ENCODE measurements at places on chromosomes 6 and 20.
A peak's percentile ranks its signal among the peaks of the same experiment; 100 is the strongest.

DNA sequence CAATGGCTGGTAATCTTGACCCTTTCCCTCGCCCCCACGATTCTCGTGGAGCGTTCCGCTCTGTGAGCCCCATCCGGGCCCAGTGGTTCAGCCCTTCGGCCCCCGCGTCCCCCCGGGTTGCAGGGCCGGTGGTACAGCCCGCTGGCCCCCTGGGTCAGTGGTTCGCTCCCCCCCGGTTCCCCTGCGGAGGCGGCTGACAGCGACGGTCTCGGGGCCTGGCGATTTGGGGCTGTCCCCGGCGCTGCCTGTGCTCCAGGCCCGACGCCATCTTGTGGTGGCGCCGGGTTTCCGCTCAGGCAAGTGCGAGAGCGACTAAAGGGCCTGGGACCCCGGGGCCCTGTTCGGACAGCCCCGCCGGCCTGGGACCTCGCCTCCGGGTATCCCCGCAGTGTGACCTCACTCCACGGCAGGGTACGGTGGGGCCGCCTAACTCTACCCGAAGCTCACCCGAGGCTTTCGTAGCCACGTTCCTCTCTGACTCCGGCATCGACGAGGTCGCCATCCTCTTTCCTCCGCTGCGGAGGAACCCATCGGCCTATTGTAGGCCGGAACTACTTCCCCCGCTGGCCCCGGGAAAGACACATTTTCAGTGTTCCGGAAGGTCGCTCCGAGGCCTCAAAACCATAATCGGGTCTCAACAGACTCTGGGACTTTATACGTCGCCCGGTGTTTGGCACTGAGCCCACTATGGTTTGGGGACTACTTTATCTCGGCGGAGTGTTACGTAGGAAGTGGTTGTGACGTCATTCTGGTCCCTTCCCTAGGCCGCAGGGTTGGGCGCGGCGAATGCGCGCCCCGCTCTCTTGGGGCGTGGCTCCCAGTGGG is at the start of gene ZNF335:
TSS of gene ZNF335 (minus strand) at position 529 of the 825 bp plus-strand sequence. CDS start 793 bp downstream, outside the sequence.
- DNase-seq, result peak; percentile 98

DNA sequence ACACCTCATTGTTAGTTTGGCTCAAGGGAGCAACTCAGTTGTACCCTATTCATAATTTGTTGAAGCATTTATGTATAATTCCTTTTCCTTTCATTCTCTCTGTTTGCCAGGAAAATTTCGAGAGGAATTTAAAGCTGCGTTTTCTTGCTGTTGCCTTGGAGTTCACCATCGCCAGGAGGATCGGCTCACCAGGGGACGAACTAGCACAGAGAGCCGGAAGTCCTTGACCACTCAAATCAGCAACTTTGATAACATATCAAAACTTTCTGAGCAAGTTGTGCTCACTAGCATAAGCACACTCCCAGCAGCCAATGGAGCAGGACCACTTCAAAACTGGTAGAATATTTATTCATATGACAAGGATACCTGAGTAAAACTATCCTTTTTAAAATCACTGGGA is 45.2 kb upstream of the GFRAL start:
- DNase-seq, result no peak

DNA sequence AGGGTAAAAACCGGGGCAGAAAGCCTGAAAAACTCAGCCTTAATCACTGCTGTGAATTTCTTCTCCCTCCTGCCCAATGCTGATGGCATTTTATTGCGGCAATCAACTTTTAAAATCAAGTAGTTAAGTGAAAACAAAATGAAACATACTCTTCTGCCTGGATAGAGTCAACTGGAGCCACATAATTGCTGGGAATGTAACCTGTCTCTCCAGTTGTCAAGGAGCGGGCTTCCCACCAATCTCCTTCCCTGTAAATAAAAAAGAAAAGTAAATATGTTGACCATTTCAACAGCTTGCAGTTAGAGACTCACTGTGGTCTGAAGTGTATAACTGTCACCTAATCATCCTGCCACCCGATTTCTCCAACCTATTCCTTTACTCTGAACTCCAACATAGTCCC is 102.1 kb upstream of the TRAF3IP2 start:
- no peak for DNase-seq

DNA sequence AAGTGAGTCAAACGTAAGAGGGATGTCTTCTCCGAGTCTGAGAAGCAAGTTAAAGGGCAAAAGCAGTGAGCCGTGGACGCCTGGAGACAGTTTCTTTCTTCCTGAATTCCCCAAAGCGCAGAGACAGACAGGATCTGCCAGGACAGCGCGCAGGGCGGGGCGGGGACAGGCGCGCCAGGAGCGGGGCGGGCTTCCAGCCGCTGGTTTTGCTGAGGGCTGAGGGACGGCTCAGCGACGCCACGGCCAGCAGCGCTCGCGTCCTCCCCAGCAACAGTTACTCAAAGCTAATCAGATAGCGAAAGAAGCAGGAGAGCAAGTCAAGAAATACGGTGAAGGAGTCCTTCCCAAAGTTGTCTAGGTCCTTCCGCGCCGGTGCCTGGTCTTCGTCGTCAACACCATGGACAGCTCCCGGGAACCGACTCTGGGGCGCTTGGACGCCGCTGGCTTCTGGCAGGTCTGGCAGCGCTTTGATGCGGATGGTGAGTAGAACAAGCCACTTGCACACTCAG is at the start of gene SCGN:
TSS of gene SCGN (plus strand) at position 209 of the 509 bp plus-strand sequence. CDS start at position 398, 189 bp downstream.
- peak; percentile 67 for DNase-seq

DNA sequence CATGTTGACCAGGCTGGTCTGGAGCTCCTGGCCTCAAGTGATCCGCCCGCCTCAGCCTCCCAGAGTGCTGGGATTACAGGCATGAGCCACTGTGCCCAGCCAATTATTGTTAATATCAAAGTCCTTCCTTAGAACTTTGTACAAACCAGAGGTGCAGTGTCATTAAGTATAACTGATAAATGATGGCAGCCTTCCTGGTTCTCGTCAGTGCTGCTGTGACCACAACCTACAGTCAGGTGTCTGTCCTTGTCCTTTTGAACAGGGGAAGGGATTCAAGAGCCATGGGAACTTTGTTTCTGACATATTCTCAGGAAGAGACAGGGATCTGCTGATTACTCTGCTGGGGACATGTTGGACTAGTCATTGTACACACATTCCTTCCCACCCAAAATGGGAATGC is 103.2 kb upstream of the TIAM2 start:
- DNase-seq, result no peak

DNA sequence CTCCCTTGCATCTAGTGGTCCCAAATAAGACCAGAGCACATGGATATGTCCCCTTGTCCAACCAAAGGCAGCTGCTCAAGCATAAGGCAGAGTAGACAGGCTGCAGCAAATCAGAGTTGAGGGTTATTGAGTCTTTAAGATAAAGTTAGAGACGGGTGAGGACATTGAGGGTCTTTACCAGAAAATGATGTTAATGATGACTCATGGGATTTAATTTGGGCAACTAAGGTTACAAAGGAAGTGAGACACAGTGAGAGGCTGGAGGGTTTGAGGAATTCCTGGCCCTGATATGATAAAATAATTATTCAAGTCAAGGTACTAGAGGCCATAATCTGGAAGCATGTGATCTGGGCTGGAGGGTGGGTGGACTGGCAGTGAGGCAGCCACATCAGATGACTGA is 133.6 kb downstream of the ALDH8A1 start:
- no peak for DNase-seq

- DNase-seq, result no peak
Measured at GRCh38 chr6:5462856-5463255, 201.5 kb downstream of the FARS2 start.

- DNase-seq, result peak; percentile 74
Measured at GRCh38 chr6:129709196-129709768, 695 bp downstream of the ARHGAP18 start.

DNA sequence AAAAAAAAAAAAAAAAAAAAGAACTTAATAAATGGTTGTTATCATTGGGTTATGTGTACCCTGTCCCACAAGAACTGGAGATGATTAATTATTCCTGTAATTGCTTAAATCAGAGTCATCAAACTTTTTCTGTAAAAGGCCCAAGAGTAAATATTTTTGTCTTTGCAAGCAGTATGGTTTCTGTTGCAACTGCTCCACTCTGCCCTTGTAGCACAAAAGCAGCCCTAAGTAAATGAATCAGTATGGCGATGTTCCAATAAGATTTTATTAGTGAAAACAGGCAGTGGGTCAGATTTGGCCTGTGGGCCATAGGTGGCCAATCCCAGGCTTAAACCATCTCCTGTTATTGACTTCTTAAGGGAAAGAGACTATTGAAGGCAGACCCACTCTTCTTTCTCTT is 252.7 kb downstream of the TSHZ2 start:
- peak; percentile 68 for DNase-seq

DNA sequence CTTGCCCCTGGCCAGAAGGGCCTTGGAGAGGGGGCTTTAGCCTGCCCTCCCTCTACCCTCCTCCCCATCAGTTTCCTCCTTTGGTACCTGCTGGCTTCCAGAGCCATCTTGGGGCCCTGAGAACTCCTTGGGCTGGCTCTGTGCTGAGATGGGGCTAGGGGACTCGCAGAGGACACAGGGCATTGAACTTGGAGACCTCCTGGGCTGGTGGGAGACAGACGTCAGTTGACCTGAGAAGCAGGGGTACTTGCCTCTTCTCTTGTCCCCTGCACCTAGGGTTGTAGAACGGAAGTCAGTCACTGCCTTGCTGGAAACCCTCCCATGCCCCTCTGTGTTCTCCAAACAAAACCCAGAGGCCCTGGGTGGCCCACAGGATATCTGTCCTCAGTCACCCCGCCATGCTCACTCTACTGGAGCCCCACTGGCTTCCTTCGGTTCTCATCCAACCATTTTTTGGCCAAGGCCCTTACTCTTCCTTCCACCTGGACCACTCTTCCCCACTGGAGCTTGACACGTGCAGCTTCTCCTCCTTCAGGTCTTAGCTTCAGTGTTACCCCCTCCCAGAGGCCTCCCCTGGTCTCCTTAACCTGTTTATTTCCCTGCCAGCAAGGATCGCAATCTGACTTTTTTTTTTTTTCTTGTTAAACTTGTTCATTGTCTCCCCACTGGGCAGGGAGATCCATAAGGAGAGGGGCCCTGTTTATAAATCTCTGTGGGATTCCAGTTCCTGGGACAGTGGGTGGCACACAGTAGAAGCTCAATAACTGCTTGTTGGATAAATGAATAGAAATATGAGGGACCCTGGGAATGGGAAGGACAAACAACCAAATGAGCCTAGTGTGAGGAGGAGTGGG is 971 bp downstream of the RBCK1 start:
- DNase-seq, result no peak

- no peak for DNase-seq
Measured at GRCh38 chr6:167811040-167811439, 15.7 kb upstream of the AFDN start.

GRCh38 chr6:115468272-115469005 is 592.3 kb downstream of the FRK start:
- no peak for DNase-seq

- peak; percentile 39 for DNase-seq
Measured at GRCh38 chr6:101926149-101926925, 532.8 kb downstream of the GRIK2 start.

- DNase-seq, result no peak
Measured at GRCh38 chr6:135710042-135710441, 141.5 kb upstream of the PDE7B start.

GRCh38 chr20:51497542-51498467 is 44.7 kb downstream of the NFATC2 start:
- DNase-seq, result no peak

- DNase-seq, result no peak
Measured at GRCh38 chr6:35062676-35063574, 78.2 kb downstream of the TCP11 start.

GRCh38 chr20:50281831-50282591 is 91.4 kb downstream of the CEBPB start:
- no peak for DNase-seq

- DNase-seq, result peak; percentile 6
Measured at GRCh38 chr20:896501-897025, 19.6 kb downstream of the ANGPT4 start.

DNA sequence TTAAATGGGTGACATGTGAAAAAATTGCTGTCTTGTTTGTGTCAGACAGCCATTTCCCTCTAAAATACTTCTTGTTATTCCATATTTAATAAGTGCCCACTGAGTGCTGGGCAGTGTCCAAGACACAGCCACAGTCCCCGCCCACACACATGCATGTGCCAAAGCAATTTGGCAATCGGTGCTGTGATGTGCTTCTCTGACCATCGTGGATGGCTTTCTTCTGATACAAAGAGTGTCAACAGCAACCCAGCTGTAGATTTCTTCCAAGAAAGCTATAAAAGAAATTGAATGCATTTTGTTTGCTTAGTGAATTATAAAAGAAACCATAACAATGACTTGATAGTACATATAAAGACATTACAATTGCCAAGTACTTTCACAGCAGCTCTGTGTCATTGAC is 140.5 kb upstream of the ATXN1 start:
- peak; percentile 58 for DNase-seq

DNA sequence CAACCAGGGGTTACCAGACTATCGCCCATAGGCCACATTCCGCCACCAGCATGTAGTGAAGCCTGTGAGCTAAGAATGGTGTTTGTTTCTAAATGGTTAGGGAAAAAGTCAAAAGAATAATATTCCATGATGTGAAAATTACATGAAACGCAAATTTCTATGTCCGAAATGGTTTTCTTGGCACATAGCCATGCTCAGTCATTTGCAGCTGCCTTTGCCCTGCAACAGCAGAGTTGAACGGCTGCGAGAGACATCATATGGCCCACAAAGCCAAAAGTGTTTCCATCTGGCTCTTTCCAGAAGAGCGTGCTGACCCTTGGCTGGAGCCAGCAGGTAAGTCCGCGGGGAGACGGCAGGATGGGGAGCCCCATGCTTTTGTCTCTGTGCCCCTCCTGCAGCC is 60.7 kb downstream of the FAM120B start:
- DNase-seq, result no peak

DNA sequence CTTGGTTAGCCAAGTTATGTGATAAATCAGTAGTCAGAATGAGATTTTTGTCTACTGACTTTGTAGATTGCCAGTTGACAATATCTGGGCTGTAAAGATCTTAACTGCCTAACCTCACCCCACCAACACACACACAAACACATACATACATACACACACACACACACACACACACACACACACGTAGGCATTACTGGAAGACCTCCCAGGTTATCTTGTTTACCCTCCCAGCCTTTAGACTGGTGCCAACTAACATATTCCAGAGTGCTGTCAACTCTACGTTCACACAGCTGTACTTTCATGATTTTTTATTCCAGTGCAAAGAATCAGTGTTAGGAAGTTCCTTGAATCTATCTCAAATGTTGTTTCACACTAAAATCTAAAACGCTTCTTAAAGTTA is 38.9 kb downstream of the BMP5 start:
- peak; percentile 66 for DNase-seq

DNA sequence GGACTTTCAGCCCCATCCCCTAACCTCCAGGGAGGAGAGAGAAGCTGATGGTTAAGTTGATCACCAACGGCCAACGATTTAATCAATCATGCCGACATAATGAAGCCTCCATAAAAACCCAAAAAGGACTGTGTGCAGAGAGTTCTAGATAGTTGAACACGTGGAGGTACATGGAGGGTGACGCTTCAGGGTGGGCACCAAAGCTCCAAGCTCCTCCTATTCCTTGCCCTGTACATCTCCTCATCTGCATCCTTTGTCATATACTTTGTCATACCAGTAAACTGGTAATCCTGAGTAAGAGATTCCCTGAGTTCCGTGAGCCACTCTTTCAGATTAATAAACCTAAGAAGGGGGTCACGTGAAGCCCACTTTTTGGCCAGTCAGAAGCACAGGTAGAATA is 3.7 kb upstream of the GMDS start:
- no peak for DNase-seq

- DNase-seq, result no peak
Measured at GRCh38 chr20:31580706-31581105, 24.4 kb upstream of the ID1 start.

- peak; percentile 93 for DNase-seq
Measured at GRCh38 chr6:169167581-169168301, 85.9 kb downstream of the THBS2 start.

Measured in fibroblast of villous mesenchyme (primary cell).